ENCODE measurements at places on chromosomes 11 and 22.

- no peak for DNase-seq
These were observed 10.4 kb upstream of the SEPTIN5 start for GRCh38 chr22:19703869-19704268.

DNA sequence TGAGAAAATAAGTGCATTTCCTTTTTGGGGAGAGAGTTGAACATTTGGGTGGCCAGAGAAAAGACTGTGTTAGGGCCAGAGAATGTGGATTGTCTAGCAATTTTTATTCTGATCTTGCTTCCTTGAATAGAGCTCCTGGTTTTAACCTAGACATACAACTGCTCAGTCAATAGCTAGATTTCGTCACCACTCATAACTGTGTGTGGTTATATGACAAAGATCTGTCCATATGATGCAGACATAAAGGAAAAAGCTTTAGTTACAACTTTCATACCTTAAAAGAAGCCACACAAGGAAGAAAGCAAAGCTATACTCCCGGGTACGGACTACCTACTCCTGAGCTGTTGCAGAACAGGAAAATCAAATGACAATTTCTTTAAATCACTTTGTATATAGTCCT lies 37.2 kb downstream of the MS4A6A start:
- no peak for DNase-seq

DNA sequence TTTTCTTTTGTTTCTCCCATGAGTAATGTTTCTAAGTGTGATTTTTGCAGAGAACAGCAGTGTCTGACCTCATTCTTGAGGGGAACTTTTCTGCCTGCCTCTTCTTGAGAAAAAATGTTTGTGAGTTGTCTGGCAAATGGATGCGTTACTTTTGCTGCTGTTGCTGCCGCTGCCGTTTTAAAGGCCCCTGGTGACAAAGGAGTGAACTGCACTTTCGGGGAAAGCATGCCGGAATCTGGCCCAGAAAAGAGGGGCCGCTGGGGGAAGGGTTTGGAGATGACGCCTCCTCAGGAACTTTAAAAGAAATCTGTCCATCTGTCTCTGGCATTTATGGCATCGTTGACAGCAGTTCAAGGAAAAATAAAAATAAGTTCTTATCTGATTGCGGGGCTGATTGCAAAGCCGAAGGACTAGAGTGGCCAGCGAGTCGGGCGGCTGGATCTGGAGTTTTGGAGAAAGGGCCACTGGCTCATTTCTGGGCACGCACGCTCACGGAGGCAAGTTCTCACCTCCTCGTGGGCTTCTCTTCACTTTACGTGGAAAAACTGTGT lies 16.5 kb downstream of the ZBTB16 start:
- DNase-seq = no peak

DNA sequence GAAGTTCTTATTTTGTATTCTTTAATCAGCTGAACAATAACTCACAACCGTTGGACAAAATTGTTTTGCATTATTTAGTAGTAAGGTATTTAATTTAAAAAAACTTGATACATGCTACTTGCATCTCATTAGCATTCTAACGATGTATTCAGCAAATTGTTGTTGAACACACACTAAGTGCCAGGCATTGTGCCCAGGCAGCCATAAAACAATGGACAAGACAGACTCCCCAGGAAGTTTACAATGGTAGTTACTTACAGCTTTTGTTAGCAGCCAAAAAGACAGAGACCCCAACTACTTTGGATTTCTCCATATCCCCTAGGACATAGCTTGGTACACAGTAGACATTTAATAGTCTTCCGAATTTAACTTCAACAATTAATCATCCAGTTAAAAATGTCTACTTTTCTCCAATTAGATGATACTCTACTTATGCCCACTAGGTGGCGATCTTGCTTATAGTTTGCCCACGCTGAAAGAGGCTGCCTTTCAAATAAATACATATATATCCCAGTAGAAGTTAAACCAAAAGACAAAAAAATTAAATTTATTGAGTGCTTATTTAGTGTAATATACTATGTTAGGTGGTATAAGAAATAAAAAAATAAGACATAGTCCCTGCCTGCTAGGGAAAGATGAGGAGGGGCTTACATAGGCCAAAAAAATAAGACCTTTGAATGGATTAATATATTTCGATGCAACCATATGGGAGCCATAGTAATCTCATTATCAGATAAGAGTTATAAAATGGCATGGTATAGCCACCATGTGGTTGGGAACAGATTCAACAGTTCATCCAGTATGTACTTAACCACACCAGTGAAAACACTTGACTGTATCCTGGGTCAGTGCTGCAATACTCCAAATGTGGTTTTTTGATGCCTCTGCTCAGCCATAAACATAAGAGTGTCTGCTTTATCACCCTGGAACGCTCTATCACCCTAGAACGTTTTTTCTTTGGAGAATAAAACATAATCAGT lies 2.0 kb upstream of the FJX1 start:
- DNase-seq = peak; percentile 56

- no peak for DNase-seq
These were observed 727.6 kb downstream of the METTL15 start for GRCh38 chr11:28835790-28836189.

DNA sequence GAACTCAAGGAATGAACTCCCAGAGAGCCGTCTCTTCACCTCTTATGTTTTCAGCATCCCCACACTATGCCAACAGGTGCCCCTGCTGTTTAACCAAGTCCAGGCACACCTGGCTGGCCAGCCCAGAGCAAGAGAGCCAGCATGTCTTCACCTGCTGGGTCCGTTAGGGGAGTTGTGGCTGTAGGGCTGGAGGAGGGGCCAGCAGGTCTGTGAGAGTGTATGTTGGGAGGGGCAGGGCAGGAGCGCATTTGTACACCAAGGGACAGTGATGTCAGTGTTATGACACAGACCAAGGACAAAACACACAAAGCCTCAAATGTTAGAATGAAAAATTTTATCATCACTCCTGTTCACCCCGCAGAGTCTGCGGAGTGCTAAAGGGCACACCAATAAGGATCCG lies 5.8 kb downstream of the PATZ1 start:
- no peak for DNase-seq

- DNase-seq = peak; percentile 21
These were observed 25.0 kb upstream of the TMPRSS5 start for GRCh38 chr11:113730887-113731726.

GRCh38 chr11:3041699-3042441 lies 15.4 kb downstream of the CARS1 start:
- no peak for DNase-seq

DNA sequence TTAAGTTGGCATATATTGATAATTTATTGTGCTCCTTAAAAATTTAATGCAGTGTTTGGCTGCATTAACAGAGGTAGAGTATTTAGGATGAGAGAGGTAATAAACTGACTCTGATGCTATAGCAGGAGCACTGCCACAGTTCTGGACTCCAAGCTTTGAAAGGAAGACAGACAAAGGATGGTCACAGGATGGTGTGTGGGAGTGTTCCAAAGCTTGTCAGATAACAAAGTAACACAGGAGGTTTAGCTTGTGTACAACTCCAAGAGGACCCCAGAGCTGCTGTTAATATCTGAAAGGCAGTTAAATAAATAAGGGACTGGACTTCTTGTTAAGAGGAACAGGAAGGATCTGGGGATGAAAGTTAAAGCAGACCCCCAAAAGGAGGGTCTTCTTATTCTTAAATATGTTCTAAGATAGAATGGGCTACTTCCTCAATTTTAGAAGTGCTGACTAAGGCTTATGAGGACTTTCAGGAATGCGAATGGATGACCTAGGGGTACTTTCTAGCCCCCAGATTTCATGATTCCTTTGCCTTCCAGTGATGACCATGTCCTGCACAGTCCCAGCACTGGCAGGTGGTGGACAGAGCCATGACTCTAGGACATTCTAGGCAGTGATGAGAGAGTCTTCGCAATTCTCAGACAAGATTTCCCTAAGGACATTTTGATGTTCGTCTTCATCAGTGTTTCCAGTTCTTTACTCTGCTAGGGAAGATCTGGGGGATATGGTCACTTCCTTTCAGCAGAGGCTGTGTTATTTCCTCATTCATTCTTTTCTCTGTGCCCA lies 149.1 kb upstream of the RASSF10 start:
- DNase-seq = no peak

- no peak for DNase-seq
These were observed 2.4 kb upstream of the ARAP1 start for GRCh38 chr11:72754544-72755155.

DNA sequence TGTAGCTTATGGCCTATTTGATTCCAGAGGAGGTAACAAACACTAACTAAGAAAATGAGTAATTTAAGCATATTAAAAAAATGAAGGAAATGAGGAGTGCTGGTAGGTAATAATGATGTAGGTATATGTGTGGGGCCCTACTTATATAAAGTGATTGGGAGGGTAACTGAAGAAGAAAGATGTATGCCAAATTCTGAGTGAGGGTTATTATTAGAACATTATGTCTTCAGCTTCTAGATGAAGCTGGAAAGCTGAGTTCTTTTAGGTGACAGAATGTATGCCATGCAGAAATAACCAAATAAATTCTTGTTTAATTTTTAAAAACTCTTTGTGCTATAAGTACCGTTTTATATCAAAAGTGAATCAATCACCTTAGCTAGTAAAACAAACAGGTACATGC lies 479.6 kb upstream of the TENM4 start:
- no peak for DNase-seq

GRCh38 chr11:16713594-16713993 lies 24.9 kb upstream of the C11orf58 start:
- no peak for DNase-seq

DNA sequence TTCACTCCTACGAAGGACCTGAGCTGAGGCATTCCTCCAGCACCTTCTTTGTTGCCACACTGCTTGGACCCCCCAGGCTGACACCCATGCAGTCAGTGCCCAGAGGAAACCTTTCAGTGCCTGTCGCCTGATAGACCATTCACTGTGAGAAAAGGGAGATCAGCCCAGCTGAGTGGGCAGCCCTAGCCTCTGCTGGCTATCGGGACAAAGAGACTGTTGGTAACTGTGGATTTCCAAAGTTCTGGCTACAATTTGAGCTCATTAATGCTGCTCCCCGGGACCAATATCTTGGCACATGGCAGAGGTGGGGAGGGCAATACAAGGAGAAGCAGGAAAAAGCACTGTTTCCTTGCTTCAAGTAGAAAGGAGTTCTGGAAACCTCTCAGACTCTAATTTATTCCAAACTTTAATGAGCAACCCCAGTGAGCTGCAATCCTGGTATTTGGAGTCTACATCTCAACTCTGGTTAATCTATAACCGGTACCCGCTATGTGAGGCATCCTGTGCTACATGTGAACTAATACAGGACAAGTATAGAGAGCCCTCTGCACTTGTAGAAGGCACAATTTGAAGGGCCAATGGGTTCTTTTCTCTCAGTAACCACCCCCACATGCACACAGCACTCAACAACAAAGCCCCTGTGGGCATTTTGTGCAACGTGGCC lies 200.7 kb upstream of the NCAM1 start:
- no peak for DNase-seq

DNA sequence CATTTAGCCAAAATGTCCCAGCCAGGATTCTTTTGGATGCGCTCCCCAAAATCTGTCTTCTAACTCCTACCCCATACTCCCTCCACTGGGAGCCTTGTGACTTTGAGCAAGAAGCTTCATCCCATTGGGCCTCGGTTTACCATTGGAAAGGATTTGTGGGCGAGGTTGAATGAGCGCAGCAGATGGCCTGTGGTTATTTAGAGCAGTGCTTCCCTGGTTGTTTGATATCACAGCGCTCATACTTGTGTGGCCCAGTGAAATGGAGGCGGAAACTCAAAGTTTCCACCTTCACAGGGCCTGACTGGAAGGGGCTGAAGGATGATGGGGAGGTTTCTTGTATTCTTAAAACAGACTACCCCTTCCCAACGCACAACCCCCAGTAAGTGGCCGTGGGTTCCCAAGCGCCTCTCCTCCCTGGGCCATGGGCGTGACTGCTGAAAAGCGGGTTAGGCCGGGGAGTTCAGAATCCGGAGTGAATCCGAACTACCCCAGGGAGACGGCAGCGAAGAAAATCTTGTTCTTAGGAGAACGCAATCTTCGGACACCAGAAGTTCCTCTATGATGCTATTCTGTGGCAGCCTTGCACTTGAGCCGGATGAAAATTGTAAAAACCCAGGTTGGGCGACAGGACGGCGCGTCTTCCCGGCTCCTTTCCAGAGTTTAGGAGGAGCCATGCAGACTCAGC lies 1.2 kb upstream of the ATF4 start:
- peak; percentile 52 for DNase-seq

- peak; percentile 93 for DNase-seq
These were observed 45.7 kb downstream of the PACS1 start for GRCh38 chr11:66115638-66116301.

DNA sequence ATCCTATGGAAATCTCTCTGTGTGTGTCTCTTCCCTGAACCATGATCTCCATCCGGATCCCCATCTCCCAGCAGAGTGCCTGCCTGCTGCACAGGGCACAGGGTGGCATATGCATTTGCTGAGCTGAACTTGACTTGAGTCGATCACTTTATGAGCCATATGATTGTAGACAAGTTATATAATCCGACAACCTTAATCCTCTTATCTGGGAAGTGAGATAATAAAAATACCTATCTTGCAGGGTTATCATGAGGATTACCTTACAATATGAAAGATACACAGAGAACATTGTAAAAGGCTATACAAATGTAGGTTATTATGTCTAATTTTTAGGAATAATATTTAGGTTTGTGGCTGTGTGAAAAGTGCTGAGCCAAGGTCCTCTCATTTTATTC lies 124.5 kb downstream of the ST3GAL4 start:
- no peak for DNase-seq

GRCh38 chr11:77547863-77548551 lies 41.7 kb upstream of the AQP11 start:
- DNase-seq = peak; percentile 76

GRCh38 chr11:44344921-44345320 lies 35.0 kb upstream of the ALX4 start:
- DNase-seq = no peak

- peak; percentile 29 for DNase-seq
These were observed 43.6 kb downstream of the CTSC start for GRCh38 chr11:88293931-88294330.

- DNase-seq = peak; percentile 18
These were observed 1.1 kb downstream of the TTLL12 start for GRCh38 chr22:43185860-43186261.

DNA sequence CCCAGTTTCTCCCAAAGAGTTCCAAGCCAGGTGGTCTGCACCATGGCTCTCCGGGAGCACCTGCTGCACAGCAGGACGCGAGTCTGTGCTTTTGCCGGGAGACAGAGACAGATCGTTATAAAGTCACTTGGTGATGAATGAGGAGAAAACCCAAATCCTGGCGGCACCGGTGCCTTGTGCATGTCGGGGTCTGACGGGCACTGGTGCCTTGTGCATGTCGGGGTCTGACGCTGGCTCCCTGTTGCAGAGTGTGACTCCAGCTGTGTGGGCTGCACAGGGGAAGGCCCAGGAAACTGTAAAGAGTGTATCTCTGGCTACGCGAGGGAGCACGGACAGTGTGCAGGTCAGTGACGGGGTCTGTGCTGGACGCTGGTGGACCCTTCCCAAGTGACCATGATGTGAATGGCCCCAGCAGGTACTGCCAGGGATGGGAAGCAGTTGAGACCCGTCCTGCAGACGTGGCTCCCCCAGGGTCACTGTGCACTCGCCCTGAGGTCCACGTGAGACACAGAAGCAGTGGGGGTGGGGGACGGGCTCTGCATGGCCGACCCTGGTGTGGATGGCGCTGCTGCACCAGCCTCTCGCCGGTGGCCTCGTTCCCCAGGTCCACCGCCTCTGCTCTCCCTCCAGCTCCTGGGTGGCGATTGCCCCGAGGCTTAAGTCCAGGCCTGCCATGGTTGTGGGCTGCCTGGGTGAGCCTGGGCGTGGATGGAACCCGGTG lies 5.8 kb downstream of the CRELD2 start:
- DNase-seq = no peak
